Vagina (tissue), 2 donors: ENCODE measurements at places on chromosomes 4 and X. TPM values are rescaled to one million over a fixed set of nuclear protein-coding genes. Genes with fewer than 3 reads are reported as not detected.
A peak's percentile ranks its signal among the peaks of the same experiment; 100 is the strongest.

DNA sequence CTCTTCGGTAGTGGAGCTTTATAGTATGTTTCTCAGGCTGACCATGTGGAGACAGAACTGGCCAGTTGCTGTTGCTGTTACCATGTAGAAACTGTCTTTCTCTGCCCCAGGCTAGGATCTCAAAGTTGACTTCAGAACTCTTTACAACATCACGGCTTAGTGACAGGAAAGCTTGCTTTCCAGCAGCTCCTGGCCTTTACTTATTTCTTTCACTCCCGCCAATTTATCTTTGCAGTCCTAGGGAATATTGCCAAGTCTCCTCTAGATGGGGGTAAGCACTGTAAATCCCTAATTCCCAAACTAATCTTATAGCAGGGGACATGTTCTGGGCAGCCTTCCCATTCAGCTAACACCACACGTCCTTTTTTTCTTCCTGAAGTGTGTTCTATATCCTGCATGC lies 631.6 kb downstream of the SPRY1 start:
- DNase-seq, result no peak

GRCh38 chr4:74018771-74019170 lies 19.7 kb downstream of the CXCL3 start:
- DNase-seq, result no peak

HEPH gene
- 8.6 TPM for total RNA-seq

GRCh38 chrX:53004038-53004437 lies 44.6 kb upstream of the GPR173 start:
- no peak for DNase-seq

DNA sequence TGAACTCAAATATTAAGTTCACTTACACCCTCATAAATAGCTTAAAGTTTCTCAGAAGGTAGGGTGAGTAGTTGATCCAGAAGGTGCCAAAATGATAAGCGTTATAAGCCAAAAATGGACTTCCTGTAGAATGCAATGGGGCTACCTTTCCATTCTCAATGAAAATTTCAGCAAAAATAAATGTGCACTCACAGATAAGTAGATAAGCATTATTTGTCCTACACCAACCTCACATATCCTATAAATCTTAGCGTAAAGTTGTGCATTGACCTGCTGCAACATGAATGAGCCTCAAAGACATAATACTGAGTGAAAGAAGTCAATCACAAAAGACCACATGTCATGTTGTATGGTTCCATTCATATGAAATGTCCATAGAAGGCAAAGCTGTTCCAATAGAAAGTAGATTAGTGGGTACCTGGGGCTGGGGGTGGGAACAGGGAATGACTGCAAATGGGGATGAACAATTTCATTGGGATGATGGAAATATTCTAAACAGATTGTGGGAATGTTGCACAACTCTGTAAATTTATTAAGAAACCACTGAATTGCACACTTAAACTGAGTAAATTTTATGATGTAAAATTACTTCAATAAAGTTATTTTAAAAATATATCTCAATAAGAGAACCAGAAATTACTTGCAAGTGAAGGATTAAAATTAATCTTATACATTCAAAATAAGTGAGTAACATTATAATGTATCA lies 100.9 kb downstream of the AMELX start:
- no peak for DNase-seq

SPANXB1 gene
- not detected for total RNA-seq

- DNase-seq, result no peak
Measured at GRCh38 chr4:109760682-109761081, 30.8 kb upstream of the PLA2G12A start.

GRCh38 chrX:130715299-130715698 lies 187.7 kb downstream of the ENOX2 start:
- no peak for DNase-seq

- no peak for DNase-seq
Measured at GRCh38 chrX:6464726-6465125, 70.2 kb downstream of the VCX3A start.

GRCh38 chrX:43559644-43560043 lies 96.5 kb upstream of the MAOA start:
- DNase-seq, result no peak

GRCh38 chr4:23654791-23655190 lies 235.1 kb downstream of the PPARGC1A start:
- DNase-seq, result no peak

DNA sequence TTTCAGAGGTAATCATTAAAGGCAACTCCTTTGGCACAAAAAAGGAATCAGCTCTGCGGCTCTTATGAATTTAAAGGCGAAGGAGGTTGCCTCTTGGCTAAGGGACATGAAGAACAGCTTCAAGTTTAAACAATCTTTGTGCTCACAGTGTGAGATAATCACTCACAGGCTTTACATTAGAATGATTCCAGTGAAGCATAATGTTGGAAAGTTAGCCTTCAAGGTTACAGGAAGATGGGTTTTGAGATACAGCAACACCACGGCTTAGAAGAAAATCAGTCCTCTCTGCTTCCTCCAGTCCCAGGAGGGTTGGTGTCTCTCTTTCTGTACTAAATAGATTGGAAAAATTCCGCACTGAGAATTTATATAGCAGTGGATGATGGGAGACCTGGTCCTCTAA lies 11.6 kb upstream of the SCD5 start:
- peak; percentile 11 for DNase-seq

VCX gene
- not detected for total RNA-seq

DNA sequence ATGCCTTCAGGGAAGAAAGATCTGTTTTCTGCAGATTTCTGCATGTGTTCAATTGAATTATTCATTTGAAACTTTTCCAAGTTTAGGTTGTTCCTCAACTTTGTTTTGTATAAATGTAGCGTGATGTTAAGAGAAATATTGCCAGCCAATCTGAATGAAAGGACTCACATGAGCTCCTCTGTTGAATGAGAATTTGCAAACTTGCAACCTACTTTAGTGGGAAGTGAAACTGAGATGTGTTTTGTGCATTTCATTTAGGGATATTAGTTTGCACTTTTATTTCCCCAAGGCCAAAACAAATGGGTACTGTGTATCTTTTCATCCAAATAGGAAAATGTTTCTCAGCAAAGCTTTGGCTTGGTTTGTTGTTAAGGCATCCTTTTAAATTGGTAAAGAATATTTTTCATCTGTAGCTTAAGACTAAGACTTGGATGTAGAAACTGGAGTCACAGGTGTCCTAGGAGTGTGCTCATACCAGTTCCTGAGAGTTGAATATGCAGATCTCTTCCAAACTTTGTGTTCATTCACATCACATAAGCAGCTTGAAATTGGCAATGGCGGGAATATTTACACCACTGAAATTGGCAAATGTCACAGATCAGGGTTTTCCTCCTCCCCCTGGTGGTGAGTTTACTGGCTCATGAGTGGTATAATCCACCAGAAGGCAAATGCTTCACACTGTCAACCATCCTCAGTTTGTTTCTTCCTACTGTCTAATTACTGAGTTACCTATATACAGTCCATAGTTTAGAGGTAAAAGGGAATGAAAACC lies 193.6 kb upstream of the BANK1 start:
- no peak for DNase-seq

FRMD7 gene
- not detected for total RNA-seq

MAGEA1 gene
- not detected for total RNA-seq

TLR3 gene
- total RNA-seq, result 10.6 TPM

DNA sequence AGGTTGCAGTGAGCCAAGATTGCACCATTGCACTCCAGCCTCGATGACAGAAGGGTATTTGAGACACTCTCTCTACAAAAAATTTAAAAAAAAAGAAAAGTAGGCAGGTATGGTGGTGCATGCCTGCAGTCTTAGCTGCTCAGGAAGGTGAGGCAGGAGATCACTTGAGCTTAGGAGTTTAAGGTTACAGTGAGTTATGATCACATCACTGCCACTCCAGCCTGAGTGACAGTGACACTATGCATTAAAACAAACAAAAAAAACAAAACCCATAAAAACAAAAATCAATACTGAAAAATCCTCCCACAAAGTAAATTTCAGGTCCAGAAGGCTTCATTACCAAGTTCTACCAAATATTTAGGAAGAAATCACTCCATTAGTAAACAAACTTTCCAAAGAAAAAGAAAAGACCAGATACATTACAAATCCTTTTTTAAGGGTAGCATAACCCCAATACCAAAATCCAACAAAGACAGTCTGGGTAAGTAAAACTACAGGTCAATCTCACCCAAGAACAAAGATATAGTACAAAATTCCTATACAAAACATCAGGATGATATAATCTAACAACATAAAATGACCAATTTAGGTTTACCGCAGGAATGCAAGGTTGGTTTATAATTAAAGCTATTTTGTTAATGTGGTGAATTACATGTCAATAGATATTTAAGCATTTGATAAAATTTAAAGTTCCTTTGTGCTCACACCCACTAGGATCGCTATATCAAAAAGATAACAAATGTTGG lies 11.7 kb downstream of the NELFA start:
- no peak for DNase-seq

DNA sequence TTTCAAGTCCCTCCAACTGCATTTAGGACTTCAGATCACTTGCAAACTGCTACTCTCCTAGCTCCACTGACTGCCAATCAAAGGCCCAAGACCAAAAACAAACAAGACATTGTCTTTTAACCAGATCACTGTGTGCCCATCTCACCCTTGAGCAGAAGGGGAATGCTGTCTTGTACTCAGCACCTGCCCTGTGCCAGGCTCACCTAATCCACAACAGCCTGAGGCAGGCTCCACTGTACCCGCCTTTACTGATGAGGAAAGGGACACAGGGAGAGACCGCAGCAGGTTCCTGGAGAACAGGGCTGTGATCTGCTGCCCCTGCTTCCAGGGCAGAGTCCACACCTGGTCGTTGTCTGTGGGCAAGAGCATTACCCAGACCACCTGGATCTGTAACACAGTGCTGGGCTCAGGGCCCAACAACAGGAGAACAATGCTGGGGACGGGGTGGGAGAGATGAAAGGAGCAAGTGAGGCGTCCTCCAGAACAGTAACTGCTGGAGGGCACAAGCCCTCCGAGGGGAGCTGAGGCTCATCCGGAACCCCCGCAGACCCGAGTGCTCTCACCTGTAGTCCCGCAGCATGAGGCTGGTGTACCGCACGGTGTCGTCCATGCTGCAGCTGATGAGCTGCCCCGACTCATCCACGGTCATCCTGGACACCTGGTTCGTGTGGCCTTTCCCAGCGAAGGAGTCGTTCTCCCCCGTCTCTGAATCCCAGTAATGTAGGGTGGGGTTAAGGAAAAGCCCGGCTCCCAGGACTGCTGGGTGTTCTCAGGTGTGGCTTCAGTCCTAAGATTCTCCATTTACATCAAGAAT lies 33.9 kb downstream of the WDR1 start:
- no peak for DNase-seq

- no peak for DNase-seq
Measured at GRCh38 chr4:101284546-101284945, 62.8 kb downstream of the PPP3CA start.

DNA sequence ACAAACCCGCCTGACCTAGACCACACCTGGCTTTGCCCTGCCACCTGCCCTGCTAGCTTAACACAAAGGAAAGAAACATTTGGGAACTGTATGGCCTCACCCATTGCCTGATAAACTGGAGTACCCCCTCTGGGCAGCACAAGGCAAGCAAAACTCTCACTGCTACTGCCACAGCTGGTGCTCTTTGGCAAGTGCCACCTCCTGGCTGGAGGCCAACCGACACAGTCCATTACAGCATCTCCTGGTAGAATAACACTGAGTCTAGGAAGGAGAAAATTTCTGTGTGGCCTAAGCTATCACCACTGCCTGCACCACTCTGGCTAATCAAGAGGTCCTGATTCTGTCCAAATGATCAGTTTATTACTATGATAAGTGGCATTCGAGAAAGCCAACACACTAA lies 18.9 kb upstream of the SPANXN3 start:
- DNase-seq, result no peak

GABRB1 gene
- not detected for total RNA-seq
